ENCODE measurements at places on chromosomes 11 and 22. TPM values are rescaled to one million over a fixed set of nuclear protein-coding genes. Genes with fewer than 3 reads are reported as not detected.
A peak's percentile ranks its signal among the peaks of the same experiment; 100 is the strongest.

Gene SELENOO
- 11.8 TPM for total RNA-seq

Gene UBQLN3
- 0.13 TPM for total RNA-seq

GRCh38 chr11:2507945-2508749 lies 63.3 kb downstream of the KCNQ1 start:
- DNase-seq: no peak

- DNase-seq: no peak
Observed at GRCh38 chr22:20554824-20555223, 47.4 kb downstream of the MED15 start.

DNA sequence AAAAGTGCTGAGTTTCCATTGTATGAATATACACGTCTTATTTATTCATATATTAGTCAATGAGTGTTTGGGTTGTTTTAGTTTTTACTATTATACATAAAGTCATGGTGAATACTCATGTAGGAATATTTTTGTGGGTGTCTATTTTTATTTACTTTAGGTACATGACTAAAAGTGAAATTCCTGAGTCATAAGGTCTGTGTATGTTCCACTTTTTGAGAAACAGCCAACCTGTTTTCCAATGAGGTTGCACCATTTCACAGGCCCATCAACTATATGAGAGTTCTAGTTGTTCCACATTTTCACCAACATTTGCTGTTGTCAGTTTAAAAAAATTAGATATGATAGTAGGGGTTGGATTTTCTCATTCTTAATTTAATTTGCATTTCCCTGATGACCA lies 6.6 kb upstream of the OR6X1 start:
- no peak for DNase-seq

DNA sequence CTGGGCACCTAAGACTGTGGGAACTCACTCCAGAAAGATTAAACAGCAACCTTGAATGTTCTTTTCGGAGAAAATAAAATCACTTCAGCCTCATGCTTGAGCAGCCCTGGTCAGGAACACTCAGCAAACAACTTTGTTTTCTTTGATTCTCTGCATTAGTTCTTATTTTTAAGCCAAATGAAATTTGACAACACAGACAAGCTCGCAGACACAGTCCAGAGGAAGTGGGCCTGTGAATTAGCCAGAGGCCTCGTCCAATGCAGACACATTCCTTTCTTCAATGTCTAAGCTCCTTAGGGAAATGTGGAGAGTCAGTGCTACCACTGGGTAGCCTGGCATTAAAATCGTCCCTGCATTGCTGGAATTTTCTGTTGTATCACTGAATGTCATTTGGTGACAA lies 62.9 kb upstream of the CSNK2A3 start:
- peak; percentile 30 for DNase-seq

GRCh38 chr11:35236667-35237003 lies 97.7 kb downstream of the CD44 start:
- DNase-seq: peak; percentile 61

DNA sequence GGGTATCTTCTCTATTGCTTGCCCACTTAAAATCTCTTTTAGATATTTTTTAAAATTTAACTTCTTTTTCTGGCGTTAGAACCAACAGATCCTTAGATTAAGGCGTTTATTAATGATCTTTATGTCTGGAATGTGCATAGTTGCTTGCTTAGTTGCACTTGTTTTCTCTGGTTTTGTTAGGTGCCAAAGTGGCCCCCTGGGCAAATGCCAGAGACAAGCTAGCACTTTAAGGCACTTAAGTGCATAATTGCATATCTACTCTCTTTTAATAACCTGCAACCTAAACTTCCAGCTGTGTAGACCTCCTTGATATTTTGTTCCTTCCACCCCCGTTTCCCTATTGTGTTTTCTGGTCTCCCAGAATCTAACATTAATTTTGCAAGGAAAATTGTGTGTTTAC lies 3.3 kb downstream of the RBM4 start:
- no peak for DNase-seq
